ENCODE measurements at places on chromosomes 3 and 15.

DNA sequence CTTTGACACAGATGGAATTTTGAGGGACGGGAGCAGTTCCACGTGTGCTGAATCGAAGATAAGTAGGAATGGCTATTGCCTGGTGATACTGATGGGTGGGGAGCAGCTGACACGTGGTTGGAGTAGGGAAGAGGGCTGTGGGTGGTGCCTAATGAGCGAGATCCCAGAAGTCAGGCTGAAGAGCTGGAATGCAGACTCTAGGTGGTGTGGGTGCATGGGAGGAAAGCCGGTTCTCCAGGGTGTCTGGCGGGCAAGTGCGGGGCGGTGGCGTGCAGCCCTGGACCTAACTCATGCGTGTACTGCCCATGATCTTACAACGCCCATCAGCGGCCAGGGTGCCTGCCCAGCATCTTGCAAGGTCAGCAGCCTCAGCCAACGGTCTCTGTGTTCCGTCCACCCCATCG is 63.1 kb downstream of the ARNT2 start:
- no peak for DNase-seq

GRCh38 chr3:149342413-149343380 is 9.3 kb upstream of the TM4SF18 start:
- peak; percentile 94 for DNase-seq

DNA sequence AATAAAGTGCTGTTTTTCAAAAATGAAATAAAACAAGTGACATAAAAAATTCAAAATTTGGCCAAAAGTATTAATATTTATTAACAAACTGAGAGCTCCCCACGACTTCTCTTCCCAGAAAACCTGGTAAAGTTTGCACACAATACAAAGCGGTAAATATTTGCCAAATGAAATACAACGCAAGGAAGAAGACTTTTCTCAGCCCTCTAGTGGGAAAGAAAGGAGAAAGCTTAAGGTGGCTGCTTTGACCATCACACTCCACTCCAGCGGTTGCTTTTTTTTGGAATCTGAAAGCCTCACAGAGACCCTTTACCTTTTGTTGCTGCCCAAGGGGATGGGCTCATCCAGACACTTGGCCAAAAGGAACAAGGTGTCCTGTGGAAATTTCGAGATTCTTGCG is 1.1 kb upstream of the GK5 start:
- DNase-seq = no peak

GRCh38 chr3:167736264-167736787 is 805 bp downstream of the SERPINI1 start:
- no peak for DNase-seq

DNA sequence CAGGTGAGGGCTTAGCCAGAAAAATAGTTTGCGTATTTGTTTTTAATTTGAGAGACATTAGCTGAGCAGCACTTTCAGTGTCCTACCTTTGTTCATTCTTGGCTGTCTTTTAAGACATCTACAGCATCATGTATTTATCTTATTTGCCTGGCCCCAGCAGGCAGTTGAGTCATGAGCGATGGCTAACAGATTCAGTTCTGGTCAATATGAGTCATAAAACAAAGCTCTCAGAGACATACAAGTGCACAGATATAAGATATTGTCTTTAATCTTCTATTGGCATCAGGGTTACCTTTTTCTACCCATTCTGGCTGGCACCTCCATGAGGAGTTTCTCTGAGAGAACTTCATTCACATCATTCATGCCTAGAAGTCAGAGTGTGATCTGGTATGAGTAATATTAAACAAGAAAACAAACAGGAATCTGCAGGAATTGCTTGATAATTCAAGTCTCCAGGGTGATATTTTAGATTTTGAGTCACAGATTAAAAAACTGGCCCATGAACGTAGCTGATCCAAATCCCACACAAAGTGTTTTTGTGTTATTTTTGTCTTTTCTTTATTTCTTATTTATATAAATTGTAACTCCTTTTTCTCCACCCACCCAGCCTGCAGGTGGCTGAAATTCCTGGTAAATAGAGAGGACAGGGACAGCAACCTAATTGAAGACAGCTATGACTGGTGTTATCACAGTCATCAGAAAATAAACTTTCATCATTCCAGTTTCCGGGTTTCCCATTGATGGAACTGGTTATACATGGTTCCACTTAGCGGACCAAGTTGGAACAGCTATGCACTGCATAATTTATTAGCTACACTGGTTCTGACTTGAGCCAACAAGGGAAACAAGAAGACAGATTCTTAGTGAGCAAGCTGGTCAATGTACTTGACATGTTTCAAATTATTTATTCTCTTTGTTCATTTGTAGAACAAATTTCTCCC is 47.3 kb downstream of the PLSCR2 start:
- peak; percentile 82 for DNase-seq

DNA sequence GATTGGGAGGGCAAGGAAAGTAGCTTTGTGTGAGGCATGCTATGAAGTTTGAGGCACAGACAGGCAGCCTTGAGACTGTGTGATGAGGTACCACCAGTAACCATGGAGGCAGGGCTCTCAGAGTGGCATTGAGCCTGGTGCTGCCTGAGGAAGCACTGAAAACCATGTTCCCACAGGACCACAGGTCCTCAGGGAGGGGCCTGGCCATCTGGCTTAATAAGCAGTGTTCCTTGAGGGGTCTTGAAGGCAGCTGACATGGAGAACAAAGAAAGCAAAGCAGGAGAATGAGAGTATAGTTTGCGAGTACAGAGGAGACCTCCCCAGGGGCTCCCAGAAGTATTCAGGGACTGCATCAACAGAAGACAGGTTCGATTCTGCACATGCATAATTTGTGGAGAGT is 346.6 kb downstream of the EPHB1 start:
- no peak for DNase-seq

GRCh38 chr3:150610785-150611184 is 7.7 kb downstream of the SELENOT start:
- no peak for DNase-seq

GRCh38 chr3:133747907-133748639 is 1.9 kb downstream of the TF start:
- no peak for DNase-seq

- peak; percentile 94 for DNase-seq
Observed at GRCh38 chr3:32405155-32405554, 13.5 kb downstream of the CMTM7 start.

DNA sequence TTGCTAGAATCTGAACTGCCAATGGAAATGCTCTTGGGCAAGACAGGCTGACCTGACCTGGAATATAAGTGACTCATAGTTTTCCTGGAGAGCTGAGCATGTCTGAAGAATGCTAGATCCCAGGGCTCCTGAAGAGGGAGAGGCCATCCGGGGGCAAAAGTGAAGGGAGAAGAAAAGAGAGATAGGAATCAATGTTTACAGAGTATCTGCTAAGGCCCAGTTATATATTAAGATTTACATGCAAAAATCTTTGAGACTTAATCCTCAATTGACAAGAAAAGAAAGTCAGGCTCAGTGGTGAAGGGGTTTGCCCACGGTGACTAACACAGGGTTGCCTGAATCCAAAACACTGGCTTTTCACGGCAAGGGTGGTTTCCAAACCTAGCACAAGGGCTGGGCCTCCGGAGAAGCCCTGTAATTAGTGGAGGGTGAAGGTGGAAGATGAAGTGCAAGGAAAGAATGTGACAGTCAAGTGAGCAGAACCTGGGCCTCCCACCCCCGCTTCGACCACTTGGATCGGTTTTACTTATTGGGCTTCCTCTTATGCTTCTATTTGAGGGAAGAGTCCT is 91.7 kb upstream of the FGF12 start:
- DNase-seq = peak; percentile 84

DNA sequence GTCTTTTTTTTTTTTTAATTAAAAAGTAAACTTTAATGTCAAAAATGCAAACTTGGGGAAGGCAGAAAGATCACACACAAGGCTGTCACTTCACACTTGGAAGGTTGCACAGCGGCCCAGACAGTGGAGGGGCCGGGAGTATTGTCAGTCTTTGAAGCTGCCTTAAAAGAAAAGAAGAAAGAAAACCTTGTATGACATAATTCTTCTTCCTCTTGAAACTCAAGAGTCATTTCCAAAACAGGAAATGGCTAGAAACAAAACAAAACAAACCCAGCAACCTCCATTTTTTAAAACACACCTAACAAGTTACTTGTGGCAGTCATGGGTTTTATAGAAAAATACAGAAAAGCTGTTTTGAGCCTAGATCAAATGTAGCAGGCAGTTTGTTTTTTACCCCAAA is 68.1 kb upstream of the MAGI1 start:
- DNase-seq = no peak

Data from astrocyte (in vitro differentiated cells and primary cell).